Fibroblast of skin of abdomen (primary cell): ENCODE measurements at places on chromosomes 11 and 22.

DNA sequence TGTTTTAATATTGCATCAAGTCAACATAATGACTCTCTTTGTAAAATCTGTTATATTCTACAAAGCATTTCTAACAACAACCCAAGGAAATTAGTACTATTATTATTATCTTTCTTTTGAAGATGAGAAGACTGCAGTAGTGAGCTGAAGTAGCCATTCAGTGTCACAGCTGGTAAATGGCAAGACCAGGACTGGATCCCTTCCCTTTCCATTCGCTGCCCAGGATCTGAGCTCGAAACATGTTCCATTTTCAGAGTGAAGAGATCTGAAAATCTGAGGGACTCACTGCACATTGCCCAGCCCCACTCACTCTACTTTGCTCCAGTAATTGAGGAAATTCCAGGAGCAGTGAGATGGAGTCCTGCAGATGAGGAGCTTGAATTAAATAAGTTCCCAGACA, 240.0 kb upstream of the BLID start:
- DNase-seq = no peak

DNA sequence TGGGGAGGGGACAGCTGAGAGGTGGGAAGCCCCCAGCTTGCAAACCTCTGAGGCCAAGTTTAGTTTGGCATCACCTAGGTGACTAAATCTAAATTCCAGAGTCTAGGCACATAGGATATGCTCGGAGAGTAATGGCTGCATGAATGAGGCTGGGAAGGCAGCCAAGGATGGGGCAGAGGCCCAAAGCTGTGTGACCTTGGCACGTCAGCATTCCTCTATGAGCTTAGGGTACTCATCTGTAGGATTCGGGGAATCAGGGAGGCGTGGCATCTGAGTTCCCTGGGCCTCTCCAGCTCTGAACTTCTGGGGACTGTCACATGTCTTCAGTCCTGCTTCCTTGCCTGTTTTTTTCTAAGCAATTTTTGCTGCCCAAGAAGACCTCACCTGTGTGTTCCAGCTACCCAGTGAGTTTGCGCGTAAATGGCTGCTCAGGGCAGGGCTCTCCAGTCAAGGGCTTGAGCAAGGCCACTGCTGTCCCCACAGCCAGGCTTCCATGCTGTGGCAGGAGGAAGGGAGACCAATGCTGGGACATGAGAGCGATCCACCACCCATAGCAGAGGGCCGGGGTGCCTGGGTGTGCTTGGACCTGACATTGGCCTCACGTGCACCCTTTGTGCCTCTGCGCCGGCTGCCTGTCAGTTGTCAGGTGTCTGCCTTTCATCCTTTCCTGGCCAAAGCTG, 13.9 kb downstream of the DAGLA start:
- no peak for DNase-seq

DNA sequence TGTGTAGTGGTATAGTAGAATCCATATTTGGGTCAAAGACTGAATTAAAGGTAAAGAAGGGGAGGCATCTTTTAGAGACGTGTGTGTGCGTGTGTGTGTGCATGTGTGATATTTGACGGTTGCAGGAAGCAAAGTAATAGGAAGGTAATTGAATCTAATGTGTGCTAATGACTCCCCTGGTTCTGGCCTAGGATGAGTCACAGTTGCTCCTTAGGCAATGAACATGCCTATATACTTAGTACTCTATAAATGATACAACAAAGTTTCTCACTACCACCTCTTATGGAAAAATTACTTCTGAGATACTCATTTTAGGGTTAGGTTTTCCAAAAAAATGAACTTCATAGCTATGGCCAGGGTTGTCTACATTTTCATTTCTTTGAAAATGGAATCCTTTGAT, 409.6 kb downstream of the GUCY1A2 start:
- DNase-seq = peak; percentile 61

GRCh38 chr11:130865774-130866114, 50.5 kb downstream of the SNX19 start:
- no peak for DNase-seq

DNA sequence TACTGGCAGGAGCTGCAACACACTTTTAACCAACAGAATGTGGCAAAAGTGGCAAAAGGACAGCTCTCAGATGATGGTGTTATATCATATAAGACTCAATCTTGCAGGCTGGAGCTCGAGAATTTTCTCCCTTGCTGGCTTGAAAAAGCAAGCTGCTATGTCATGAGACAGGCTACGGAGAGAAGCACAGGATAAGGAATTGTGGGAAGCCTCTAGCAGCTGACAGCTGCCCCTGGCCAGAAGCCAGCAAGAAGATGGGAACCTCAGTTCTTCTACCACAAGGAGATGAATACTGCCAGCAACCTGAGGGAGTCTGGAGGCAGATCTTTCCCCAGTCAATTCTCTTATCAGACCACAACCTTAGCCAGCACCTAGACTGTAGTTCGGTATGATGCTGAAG, 24.6 kb downstream of the FXYD6 start:
- no peak for DNase-seq

DNA sequence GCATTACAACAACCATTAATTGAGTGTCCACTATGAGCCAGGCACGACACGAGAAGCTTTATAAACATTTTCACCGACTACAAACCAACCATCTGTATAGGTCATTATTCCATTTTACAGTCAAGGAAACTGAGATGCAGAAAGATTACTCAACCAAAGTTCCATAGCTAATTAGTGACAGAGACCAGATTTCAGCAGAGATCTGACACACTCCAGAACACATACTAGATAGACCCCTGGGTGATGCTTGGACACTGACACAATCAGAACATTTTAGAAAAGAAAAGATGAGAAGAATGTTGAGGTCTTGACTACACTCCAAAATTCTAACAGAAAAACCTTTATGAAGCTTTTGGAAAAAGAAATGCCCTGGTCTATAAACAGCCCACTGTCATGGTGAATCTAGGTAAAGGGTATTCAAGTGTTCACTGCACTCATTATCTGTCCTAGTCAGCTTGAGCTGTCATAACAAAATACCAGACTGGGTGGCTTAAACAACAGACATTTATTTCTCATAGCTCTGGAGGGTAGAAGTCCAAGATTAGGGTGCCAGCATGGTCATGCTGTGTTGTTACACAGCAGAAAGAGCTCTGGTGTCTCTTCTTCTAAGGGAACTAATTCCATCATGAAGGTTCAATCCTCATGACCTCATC, 89.0 kb downstream of the RELT start:
- DNase-seq = peak; percentile 55

GRCh38 chr11:13329670-13330356, 52.2 kb downstream of the BMAL1 start:
- no peak for DNase-seq

GRCh38 chr11:74012074-74012809, 3.4 kb upstream of the UCP3 start:
- DNase-seq = no peak

DNA sequence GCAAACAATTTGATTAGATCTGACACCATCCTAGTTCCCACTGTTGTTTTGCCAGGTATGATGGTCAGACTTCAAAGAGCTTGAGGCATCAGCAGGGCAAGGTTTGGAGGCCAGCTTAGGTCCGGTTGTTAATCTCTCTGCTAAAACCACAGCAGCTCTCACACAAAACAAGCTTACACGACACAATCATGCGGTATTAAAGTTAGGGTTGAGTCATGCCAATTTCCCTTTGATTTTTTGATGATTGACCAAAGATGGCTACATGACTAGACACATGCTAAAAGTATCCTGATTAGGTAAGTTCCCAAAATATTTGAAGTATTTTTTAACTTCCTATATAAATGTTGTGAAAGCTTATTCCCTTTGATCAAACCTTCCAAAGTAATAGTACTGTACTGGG, 145.9 kb downstream of the ELP4 start:
- peak; percentile 89 for DNase-seq

DNA sequence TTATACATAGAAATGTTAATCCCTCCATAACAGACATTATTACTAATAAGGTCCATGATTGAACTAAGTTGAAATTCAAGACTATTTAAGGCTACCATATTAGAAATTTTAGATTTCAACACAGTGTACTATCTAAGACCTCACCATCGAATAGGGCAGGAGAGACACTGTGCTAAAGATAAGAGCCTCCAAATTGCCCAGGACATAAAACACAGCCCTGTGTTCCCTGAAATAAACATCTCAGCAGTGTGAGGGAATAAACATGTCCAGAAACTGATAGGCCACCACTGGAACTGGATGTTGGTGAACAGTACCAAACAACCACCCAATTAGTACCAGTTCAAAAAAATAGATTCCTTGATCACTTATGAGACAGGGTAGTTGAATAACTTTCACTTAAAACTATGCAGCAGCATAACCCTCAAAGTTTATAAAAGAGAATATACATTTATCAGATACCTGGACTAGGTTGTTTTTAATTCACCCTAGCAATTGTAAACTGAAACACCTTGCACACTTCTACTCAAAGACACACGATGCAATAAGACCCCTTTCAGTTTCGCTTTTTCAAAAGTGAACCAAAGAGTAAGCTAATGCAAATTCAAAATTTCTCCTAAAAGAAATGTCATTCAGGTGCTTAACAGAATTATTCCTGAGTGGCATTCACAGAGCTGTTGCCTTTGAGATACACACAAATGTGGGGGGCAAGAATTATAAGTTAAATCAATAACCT, 34.3 kb downstream of the USP28 start:
- DNase-seq = no peak

GRCh38 chr22:26643418-26644100, 13.8 kb upstream of the MIAT start:
- no peak for DNase-seq

- DNase-seq = peak; percentile 50
Measured at GRCh38 chr22:28112548-28113043, 193.5 kb upstream of the PITPNB start.

- DNase-seq = no peak
Measured at GRCh38 chr11:123753110-123753509, 1.2 kb downstream of the OR6X1 start.

GRCh38 chr11:69620683-69621290, 20.2 kb upstream of the CCND1 start:
- no peak for DNase-seq
